HS-27A (cell line): ENCODE measurements at places on chromosomes 5 and 9.

DNA sequence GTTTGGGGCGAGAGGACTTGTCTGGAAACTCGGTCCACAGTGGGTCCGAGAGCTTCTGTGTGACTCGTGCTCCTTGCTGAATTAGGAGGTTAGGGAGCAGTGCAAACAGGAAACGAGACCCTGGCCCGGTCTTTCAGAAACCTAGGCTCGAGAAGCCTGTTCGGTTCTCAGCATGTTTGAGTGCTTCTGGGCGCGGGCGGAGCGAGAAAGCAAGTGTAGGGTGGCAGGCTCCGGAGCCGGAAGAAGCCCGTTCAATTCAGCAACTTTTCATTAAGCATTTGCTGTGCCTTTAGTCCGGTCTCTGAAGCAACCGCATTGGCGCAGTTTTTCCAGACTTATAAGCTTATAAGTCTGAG, 547 bp downstream of the CLTA start:
- no peak for DNase-seq

DNA sequence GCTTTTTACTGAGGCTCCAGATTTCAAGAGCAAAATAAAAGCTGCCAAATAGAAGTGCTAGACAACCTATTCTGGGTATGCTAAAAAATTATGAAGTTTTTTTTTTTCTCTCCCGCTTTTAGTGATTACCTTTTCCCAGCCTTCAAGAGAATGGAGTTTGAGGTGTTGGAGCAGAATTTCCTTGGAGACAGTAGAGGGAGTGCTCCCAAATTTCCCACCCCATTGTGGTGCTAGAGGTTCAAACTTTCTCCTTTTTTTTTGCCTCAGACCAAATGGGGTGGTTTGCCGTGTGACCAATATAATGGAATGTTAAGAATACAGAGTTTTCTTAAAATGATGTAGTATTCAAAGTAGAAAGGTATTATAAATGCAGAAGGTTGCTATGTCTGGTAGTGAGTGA, 244.2 kb upstream of the RIOK2 start:
- DNase-seq = no peak

DNA sequence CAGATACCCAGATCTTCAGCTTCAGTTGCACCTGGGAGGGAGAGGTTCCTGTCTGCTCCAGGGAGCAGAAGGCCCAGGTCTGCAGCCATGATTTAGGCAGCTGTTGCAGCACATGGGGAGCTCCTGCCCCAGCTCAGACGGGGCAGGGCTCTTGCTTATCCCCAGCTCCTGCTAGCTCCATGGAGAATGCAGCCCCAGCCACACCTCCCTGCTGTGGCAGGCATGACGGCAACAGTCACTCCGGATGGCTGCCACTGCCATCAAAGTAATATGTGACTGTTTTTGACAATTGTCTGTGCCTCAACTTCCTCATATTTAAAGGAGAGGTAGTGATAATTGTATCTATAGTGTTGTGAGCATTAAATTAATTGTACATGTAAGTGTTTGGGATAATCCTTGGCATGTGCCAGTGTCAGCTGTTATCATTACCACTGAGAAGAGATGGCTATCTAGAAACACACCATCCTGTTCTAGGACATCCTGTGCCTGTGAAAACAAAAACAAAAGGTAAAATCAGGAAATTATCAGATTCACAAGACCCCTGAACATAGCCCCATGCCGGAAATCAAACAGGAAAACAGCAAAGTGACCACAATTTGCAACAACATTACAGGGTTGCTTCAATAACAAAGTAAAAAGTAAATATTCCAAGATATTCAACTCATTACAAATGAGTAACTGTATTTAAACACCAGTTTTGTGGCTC, 1048.8 kb upstream of the ACO1 start:
- DNase-seq = no peak

- no peak for DNase-seq
Measured at GRCh38 chr5:1358726-1359025, 13.8 kb upstream of the CLPTM1L start.

GRCh38 chr9:93267681-93268505, 84.0 kb downstream of the WNK2 start:
- DNase-seq = no peak

DNA sequence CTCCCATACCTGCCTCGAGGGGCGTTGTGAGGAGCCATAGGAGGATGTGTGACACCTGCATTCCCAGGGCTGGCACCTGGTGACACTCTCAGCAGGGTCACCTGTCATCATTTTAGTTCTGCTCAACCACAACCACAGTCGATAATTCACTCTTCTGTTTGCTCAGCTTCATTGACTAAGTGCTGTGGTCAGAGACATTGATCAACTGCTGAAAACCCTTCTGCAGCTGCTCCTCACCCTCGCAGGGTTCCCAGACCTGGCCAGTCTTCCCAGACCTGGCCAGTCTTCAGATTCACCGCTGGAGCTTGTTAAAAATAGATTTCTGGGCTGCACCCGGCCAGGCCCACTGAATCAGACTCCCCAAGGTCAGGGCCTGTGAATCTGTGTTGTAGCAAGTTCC, 92.8 kb downstream of the MVB12B start:
- no peak for DNase-seq

DNA sequence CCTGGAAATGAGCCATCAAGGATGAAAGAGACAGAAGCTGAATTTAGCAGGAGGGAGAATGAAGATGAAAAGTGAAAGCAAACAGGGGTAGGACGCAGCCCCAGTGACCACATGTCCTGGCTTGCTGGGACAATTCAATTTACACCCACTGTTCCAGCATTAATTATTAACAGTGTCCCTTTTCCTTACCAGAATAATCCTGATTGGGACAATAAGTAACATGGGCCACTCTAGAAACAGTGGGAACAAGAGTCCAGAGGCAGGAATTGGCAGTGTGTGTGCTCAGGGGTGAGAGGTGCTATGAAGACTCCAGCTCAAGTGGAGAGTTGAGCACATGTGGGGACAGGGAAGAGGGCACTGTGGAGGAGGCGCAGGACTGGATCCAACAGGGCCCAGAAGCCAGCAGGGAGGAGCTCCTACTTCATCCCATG, 147.1 kb downstream of the C5orf15 start:
- DNase-seq = no peak

- DNase-seq = no peak
Measured at GRCh38 chr5:143573568-143574170, 170.2 kb upstream of the NR3C1 start.

DNA sequence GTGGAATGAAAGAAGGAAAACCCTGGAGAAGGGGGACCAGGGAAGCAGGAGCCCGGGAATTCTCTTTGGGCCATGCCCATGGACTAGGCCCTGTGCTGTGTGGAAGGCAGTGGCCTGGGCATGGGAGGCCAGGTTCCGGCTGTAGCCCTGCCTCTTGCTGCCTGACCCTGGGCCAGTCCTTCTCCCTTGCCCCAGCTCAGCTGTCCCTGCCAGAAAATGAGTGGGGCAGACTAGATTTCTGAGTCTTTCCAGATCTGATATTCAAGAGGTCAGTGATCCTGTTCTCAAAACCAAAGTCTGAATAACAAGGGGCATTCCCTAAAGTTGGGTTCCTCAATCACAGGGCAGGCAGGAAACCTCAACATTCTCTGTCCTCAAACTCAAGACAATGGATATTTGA, 24.8 kb upstream of the CORO2A start:
- DNase-seq = no peak

DNA sequence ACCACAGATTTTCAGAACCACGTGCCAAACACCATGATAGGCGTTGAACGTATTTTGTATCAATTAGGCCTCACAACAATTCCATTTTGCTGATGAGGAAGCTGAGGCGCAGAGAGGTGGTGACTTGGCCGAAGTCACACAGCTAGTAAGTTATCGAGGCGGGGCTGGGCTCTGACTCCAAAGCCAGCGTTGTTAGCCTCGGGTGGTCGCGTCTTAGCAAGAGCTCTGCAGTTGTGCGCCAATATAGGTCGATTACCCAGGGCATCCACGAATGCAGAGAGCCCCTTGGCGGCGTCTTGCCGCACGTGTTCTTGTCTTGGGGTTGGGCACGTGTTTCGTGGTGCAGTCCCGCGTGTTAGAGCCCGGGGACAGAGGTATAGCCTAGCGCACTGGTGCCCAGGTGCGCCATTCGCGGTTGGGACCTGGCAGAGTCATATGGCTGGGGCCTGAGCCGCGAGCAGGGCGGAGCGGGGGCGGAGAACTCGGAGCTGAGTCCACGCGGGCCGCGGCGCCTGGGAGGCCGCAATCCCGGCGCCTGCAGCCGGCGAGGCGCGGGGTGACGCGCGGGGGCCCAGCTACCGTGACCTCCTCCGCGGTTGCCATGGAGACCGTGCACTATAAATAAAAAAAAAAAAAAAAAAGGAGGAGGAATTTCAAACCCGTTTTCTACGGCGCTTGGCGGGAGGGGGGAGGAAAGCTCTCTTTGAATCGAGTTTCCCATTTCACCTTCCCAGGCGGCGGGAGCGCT, 62.3 kb downstream of the CXXC5 start:
- no peak for DNase-seq
